ENCODE measurements at places on chromosomes 5 and 9.
A peak's percentile ranks its signal among the peaks of the same experiment; 100 is the strongest.

DNA sequence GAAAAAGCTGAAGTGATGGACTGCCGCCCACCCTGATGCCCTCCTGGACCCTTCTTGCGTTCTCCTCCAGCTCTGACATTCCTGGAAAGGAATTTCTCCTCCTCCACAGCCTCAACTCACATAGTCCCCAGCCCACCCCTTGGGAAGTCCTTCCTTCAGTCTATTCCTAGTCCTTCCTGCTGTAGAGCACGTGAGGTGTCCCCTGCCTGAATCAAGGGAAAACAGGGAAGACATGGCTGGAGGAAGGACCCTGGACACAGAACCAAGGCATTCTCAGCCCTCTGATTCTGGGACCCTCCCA is 3.7 kb downstream of the ARID3C start:
- peak; percentile 6 for DNase-seq

- no peak for DNase-seq
Measured at GRCh38 chr5:163789870-163790269, 284.5 kb downstream of the MAT2B start.

- no peak for DNase-seq
Measured at GRCh38 chr5:95988877-95989276, 27.2 kb upstream of the ELL2 start.

DNA sequence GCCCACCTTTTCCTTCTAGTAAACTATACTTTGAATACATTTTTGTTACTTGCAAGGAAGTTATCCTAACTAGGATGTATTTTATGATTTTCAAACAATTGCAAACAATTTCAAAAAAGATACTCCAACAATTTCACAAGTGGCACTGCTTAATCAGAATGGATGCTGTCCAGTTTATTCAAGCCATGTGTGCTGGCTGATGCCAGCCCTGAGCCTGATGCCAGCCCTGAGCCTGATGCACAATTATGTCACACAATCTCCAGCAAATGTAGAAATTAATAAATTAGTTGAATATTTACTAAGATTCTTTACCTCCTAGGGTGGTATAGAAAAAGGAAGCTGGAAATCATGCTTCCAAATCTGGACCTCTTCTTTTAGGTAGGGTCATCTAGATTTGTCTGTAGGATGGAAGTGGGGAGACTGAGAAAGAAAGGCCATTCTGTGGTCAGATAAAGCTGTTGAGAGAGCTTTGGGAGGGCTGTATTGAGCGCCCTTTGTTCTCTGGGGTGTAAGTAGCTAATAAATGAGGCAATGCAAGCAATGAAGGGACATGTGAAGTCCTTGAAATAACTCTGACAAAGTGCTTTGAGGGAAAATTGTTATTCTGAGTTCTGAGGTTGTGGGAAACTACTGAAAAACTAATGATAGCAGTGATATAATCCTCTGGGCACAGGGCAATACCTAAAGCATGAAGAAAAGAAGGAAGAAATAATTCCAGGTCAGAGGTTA is 5.8 kb upstream of the C6 start:
- no peak for DNase-seq

DNA sequence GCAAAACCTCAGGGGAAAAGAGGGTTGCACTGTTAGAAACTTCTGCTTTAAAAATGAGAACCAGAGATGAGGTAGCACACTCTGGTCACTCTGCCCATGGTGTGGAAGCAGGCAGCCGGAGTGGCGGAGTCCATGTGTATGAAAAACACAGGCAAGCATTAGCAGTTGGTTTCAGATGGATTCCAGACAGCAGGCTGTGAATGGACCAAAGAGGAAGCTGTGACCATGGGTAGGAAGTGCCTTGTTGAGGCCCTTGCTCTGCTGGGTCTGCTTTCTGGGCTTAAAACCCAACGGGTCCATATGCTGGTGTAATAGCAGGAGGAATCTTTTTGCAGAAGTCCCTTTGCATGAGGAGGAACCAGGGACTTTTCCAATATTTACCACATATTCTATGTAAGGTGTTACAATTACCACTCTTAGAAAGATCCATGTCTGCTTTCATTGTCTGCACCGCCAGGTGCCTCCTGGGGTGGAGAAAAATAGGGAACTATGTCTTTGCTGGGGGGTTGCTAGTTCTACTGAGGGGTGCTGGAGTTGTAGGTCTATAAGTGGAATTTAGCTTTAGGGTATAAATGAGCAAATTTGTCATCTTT is 77.0 kb downstream of the ANKRD55 start:
- peak; percentile 76 for DNase-seq

GRCh38 chr5:142156839-142157463 is 48.4 kb downstream of the NDFIP1 start:
- DNase-seq: no peak

GRCh38 chr9:109166171-109166770 is 778 bp downstream of the FRRS1L start:
- DNase-seq: no peak

DNA sequence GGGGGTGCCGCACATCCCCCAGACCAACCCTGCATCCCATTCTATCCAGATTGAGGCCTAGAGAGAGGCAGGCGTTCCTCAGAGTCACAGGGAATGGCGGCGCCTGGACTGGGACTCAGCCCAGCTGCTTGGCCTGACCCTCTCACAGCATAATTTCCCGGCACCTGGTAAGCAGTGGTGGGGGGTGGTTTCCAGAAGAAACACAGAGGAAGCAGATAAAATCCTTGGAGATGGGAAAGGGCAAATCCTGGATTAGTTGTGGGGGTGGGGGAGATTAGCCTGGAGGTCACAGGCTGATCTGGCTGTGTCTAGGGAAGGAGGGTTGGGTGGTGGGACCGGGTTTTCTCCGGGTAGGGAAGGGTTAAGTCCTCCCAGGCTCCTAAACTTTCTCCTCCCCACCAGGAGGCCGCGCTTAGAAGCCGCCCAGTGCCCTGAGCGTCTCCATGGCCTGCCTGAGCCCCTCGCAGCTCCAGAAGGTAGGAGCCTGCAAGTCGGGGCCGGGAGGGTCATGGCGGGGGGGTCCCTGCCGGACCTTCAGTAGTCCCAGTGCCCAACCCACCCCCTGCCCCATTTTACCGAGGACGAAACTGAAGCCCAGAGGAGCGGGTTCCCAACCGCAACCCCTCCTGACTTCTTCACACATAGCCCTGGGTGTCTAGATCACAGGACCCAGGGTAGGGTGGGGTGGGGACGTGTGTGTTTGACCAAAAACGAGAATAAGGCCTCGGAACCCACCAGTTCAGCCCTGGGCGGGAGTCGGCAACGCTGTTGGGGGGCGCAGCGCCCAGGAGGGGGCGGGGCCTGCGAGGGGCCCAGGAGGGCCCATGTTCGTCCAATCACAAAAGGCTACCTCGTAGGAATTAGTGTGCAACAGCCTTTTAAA is 1.3 kb downstream of the PHYHD1 start:
- no peak for DNase-seq

DNA sequence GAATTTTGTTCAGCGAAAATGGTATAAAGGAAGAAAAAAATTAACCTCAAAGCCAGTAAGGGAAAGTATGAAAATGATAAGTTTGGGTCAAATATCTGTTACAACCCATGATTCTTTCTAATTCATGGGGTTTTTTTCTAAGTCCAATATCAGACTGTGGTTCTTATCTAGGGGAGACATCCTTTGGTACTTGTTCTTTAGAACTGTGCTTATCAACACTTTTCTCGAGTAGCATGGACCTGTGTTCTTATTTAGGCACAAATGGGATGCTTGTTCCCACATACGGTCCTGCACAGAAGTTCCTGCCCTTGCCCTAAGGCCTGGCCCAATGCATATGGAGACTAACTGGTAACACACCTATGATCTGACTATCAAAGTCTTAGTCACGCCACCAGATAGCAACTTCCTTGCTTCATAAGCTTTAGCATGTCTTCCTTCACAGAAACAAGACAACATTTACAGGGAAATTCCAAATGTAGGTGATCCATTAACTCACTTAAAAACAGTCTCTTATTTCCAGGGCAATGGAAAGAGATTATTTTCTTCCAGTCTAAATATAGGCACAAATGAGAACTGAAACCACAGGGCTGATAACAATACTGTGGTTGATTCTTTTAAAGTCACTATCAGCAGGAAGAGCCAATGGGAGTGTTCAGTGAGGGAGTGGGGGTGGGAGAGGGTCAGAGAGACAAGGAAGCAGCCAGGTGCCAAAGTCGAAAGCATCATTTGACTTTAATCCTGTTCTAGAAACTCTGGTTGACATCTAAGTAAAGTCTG is 268.8 kb upstream of the ANKRD55 start:
- DNase-seq: no peak

DNA sequence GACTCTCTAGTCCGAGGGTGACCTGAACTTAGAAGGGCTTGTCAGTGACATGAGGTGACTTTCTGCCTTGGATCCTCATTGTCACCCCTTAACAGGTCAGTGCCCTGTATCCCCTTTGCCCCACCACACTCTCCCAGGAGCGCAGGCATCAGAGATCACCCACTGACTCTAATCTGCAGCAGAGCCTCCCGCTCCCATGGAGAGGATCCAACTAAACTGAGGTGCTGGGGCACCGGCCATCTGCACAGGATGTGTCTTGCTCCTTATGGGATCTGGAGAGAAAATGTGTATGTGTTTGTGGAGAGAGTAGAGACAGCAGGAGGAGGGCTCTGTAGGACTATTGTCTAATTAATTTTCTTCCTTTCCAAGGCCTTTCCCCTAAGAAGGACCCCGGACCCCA is 213.7 kb downstream of the ROR2 start:
- DNase-seq: no peak

GRCh38 chr9:22111954-22112247 is 102.8 kb upstream of the CDKN2B start:
- no peak for DNase-seq

GRCh38 chr5:14782591-14782990 is 89.0 kb downstream of the ANKH start:
- no peak for DNase-seq

- DNase-seq: no peak
Measured at GRCh38 chr5:9743507-9743906, 113.4 kb upstream of the TAS2R1 start.

- peak; percentile 6 for DNase-seq
Measured at GRCh38 chr9:126684345-126684744, 70.6 kb downstream of the LMX1B start.

DNA sequence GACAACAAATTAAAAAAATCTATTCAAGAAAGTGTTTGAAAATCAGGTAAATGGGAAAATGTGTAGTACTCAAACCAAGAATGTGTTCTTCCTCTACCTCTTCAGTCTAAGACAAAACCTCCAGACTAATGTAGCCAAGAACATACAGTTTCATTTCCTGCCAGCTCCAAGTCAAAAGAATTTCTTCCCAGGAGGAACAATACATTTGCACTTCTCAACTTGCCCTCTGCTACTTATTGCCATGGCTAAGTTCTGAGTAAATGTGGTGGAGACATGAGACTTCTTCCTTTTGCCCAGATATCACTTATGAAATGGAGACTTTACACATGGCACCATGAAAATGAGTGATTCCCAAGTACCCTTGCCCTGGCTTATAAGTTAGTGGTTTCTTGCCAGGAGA is 2112.2 kb upstream of the C9orf72 start:
- no peak for DNase-seq

- DNase-seq: no peak
Measured at GRCh38 chr5:154784856-154785255, 29.7 kb downstream of the LARP1 start.

GRCh38 chr5:142149363-142149762 is 40.8 kb downstream of the NDFIP1 start:
- no peak for DNase-seq

GRCh38 chr5:158538506-158539074 is 561.1 kb downstream of the EBF1 start:
- DNase-seq: peak; percentile 70

DNA sequence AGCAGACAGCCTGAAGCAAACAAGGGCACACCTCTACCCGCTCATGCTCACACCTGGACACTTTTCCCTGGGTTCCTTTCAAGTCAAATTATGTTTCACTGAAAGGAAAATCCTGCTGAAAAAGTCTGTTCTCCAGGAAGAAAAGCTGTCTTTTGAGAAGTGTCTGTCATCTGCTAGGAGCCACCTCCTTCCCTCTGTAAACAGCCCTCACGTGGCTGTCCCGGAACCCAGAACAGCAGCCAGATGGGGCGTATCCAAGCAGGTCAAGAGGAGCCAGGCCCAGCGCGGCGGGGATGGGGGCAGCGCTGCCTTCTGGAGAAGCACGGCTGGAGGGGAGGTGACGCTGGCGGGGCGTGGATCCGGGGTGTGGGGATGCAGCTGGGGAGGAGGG is at the start of gene PNPLA7:
Gene PNPLA7, minus strand, starts transcription at position 172 of the 391 bp plus-strand sequence. CDS start 205 bp downstream, outside the sequence.
- peak; percentile 92 for DNase-seq

DNA sequence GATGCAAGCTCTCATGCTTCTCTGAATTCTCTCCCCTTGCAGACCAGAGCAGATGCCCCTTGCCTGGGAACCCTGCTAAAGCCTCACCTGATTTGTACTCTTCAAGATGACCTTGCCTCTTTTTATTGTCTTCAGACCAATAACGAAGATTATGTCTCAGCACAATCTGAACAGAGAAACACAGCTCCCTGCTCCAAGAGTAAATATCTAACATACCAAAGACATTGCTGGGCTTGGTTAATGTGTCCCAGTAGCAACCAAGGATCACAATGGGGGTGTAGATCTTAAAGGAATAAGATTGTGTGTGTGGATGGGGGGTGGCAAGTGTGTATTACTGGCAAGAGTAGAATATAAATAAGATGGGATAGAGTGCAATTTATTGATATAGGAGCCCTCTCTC is 67.6 kb upstream of the LHFPL2 start:
- no peak for DNase-seq

DNA sequence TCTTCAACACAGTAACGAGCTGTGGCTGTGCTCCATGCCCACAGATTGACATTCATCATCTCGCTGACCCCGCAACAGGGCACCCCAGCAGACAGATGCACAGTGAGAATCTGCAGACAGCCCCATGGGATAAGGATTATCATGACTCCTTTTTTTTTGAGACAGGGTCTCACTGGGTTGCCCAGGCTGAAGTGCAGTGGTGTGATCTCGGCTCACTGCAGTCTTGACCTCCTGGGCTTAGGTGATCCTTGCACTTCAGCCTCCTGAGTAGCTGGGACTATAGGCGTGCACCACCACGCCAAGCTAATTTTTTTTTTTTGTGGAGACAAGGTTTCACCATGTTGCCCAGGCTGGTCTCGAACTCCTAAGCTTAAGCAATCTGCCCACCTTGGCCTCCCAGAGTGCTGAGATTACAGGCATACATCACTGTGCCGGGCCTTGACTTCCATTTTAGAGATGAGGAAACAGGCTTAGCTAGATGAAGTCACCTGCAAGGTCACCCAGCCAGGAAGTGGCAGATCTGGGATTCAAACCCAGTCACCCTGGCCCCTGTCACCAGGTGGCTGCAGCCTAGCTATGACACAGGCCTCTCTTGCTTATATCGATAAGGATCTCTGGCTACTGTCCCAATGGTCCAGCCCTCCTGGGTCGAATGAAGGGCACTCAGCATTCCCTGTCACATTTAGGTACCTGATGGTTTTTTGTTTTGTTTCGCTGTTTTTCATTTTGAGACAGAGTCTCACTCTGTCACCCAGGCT is 5.1 kb downstream of the AIF1L start:
- DNase-seq: no peak

DNA sequence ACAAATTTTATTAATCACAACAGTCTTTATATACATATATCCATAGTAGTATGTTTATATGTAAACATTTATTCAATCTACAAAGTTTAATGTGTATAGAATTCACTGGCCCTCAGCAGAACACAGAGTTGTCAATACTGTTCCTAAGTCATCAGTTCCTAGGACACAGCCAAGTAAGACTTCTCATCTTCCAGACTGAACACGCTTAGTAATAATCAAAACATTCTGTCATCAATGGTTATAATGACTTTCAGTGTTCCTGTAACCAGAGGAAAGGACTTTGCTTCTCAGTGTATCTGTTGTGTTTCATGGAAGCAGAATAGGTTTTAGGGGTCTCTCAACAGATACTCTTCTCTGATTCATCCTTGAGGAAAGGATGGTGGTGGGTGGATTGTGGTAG is 82.2 kb downstream of the SMIM23 start:
- no peak for DNase-seq

- peak; percentile 91 for DNase-seq
Measured at GRCh38 chr9:100598641-100599145, 20.8 kb downstream of the CAVIN4 start.

Measured in Right ventricle myocardium inferior (tissue), 1 donor.